ENCODE measurements at places on chromosomes 16 and 17.

GRCh38 chr17:7710301-7710700 is 5.3 kb downstream of the EFNB3 start:
- no peak for DNase-seq

- DNase-seq = no peak
Measured at GRCh38 chr17:17380145-17380925, 77.2 kb downstream of the NT5M start.

DNA sequence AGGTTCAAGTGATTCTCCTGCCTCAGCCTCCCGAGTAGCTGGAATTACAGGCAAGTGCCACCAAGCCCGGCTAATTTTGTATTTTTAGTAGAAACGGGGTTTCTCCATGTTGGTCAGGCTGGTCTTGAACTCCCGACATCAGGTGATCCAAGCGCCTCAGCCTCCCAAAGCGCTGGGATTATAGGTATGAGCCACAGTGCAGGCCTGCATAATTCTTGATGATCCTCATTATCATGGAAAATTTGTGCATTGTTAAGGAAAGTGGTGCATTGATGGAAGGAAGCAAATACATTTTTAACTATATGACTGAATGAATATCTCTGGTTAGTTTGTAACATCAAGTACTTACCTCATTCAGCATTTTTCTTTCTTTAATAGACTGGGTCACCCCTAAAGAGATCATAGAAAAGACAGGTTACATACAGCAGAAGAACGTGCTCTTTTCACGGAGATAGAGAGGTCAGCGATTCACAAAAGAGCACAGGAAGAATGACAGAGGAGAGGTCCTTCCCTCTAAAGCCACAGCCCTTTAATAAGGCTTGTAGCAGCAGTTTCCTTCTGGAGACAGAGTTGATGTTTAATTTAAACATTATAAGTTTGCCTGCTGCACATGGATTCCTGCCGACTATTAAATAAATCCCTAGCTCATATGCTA is 38.1 kb downstream of the RND2 start:
- DNase-seq = no peak

DNA sequence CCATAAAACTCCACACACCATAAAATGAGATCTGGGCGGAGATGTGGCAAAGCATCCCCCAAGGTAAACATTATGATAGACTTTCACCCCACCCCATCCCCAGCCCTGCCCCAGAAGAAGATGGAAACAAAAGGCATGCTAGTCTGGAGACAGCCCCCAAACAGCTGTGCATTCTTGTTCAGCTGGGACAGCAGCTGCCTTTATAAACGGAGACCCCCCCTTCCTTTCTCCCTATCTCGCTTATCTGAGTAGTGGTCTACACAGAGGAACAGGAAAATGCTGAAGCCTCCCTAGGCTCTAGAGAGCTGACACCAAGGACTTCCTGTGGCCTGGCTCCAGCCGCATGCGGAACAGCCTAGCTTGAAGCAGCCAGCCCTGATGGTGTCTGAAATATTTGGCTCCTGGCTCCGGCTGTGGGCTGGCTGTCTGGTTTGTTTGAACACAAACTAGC is 190.3 kb upstream of the ANKFN1 start:
- DNase-seq = no peak

GRCh38 chr16:57944970-57945739 is 25.8 kb downstream of the CNGB1 start:
- no peak for DNase-seq

- DNase-seq = no peak
Measured at GRCh38 chr17:77606865-77607210, 351.7 kb upstream of the TNRC6C start.

DNA sequence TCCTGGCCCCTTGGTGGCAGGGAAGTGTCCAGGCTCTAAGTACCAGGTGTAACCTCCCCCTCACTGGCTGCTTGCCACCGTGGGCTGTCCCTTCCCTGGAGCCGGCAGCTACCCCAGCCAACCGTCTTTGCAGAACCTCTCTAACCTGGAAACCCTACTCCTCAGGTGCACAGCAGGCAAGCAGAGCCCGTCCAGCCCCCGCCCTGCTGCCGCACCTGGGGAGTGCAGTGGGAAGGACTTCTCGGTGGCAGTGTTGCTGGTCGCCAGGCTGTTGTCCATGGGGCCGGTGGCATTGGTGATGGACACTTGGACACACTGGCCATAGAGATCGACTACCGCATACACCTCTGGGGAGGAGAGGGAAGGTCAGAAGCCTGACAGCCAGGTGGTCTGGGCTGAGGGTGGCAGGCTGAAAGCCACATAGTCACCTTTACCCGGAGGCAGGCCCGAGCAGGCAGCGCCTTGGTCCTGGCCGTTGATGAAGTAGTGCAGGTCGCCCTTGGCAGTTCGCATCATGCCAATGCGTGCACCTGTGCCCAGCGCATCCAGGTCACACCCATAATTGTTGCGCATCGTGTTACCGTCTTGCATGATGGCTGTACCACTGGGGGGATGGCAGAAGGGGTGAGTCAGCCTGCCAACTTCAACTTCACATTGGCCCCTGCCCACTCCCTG is 6.5 kb downstream of the NEURL4 start:
- DNase-seq = no peak

DNA sequence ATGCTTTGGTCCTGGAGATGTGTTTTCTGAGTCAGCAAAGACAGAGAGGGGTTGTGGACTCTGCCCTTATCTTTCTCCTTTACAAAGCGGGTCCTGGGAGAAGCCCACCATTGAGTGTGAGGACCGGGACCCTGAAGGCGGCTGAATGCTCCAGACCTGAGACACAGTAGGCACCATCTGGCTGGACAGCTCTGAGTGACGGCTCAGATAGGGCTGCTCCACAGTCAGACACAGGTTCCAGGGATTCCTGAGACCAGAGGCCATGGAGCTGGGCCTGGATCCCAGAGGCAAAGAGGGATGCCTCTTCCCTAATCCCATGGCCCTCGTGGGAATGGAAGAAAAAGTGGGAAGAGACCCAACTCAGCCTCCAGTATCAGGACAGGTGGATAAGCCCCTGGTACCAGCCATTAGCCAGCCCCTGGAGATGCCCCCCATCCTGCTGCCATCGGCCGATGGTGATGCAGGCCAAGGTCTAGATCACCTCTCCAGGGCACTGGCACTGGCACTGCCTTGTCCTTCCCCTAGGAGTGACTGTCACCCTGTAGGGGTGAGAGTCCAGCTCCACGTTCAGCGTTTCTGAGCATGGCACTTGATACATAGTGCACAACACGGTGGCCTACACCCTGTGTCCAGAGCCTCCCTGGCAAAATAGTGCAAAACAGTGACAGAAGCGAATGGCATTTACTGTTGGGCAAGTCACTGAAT is 4.7 kb downstream of the MMP15 start:
- DNase-seq = no peak

GRCh38 chr16:89297156-89297874 is 79.8 kb downstream of the ZNF778 start:
- DNase-seq = no peak

- no peak for DNase-seq
Measured at GRCh38 chr16:77916111-77916510, 106.2 kb upstream of the CLEC3A start.

DNA sequence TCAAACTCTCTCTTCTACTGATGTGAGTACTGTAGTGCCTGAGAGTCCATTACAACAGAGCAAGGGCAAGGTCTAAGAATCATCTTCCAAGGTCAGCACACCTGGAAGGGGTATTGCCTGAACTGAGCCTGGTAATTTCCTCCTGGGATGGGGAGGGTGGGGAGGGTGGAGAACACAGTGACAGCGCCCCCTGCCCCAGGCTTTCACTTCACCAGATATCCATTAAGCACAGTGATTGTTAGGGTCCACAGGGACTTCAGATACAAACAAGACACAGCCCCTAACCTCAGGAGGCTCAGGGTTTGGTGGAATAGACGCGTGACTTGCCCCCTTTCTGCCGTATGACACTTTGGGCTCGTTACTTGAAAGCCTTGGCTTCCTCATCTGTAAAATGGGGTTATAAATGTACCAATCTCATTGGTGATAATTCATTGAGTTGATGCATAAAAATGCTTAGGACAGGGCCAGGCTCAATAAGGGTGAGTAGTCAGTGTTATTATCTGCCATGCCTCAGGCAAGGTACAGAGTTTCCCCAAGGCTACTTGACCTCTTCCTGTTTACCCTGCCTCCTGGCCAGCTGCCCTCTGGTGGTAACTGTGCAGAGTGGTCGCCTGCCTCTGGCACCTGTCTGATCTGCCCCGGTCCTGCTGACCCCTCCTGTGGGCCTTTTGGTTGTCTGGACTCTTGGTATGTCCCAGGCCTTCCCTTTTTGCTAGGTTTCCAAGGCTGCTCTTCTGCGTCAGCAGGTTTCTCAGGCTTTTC is 13.1 kb upstream of the BRD7 start:
- no peak for DNase-seq

DNA sequence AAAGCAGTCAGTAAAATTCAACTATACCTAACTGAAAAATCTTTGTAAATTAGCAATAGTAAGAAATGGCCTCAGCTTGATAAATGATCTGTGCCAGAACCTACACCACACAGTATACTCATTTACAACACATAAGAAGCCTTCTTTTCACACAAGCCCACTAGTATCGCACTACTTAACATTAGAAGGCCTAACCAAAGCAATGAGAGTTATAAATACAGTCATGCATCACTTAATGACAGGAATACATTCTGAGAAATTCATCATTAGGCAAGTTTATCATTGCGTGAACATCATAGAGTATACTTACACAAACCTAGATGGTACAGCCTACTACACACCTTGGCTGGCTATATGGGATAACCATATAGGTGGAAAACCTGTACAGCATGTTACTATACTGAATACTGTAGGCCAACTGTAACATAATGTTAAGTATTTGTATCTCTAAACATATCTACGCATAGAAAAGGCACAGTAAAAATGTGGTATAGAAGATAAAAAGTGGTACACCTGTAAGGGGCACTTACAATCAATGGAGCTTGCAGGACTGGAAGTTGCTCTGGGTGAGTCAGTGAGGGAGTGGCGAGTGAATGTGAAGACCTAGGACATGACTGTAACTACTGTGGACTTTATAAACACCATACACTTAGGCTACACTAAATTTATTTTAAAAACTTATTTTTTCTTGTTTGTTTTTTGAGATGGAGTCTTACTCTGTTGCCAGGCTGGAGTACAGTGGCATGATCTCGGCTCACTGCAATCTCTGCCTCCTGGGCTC is 126.5 kb upstream of the CORO6 start:
- DNase-seq = no peak

Measured in RCC 7860 (cell line).